ENCODE measurements at places on chromosomes 3 and 15.
A peak's percentile ranks its signal among the peaks of the same experiment; 100 is the strongest.

DNA sequence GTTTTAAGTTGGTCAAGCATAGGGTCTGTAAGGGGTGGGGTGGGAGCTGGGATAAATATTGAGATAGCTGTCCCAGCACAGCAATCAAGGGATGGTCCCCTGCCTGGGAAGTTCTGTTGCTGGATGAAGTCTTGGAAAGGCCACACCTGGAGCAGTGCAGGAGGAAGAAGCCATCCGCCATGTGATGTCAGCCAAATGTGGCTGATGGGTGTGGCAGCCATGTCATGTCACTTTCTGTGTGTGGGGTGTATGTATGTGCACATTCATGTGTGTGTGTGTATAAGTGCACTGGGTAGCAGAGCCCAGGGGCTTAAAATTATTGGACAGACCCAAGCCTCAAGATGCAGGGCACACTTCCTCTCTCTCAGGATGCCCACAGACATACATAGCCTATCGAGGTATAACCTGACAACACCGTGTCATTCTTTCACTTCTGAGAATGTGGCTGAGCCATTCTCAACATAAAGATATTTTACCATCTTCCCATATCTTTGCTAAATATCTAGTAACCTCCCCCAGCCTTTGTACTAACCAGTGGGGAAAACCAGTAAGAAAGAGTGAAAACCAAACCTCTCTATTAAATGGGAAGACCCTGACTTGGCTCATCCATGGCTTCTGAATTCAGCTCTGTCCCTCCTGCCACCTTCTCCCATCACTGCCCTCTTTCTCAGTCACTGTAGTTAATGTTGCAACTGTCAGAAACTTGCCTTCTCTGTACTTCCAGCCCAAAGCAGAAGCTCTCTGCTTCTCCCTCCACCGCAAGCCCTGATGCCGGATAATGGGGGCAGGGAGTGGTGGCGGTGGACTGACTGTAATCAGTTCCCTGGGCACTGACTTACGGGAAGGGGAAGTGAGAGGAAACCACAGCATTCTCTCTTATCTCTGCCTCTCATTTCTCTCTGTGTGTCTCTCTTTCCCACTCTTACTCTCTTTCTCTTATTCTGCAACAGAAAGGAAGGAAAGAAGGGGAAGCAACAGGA, 11.2 kb downstream of the TNFSF10 start:
- peak; percentile 58 for DNase-seq

GRCh38 chr3:185934767-185935464, 2.9 kb downstream of the TRA2B start:
- no peak for DNase-seq

- no peak for DNase-seq
These were observed 570.5 kb upstream of the CFAP20DC start for GRCh38 chr3:59620325-59620724.

DNA sequence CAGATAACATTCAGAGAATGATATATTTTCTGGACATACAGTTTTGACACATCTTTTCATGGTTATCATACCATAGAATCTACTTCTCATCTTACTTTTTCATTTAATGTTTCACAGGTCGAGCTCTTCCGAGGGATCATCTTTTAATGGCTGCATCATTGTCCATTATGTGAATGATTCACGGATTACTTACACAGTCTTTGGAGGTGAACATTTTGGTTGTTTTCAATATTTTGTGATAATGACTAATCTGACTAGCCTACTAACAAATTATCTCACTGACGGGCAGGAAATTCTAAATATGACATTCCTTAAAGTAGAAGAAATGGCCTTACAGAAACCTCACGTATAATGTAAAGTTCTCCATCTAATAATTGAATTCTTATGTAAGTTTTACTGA, 209.1 kb upstream of the STRIT1 start:
- DNase-seq: no peak

DNA sequence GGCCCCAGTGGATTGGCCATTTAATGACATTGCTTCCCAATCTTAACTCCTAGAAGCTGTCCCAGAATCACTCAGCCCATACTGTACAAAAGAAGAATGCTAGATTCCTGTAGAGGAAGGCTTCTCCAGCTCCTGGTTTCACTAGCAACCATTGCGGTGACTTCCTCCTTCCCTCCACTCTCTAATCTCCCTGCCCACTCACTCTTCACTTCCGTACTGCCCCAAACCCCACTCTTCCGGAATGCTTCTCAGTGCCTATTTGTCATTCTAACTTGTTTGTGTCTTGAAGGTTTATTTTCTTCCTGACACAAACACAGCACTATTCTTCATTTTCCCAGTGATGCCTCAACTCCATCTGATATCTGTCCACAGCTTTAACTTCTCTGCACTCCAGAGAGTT, 97.1 kb upstream of the SPATA16 start:
- DNase-seq: no peak

GRCh38 chr3:132953683-132954082, 84.5 kb upstream of the TMEM108 start:
- no peak for DNase-seq

DNA sequence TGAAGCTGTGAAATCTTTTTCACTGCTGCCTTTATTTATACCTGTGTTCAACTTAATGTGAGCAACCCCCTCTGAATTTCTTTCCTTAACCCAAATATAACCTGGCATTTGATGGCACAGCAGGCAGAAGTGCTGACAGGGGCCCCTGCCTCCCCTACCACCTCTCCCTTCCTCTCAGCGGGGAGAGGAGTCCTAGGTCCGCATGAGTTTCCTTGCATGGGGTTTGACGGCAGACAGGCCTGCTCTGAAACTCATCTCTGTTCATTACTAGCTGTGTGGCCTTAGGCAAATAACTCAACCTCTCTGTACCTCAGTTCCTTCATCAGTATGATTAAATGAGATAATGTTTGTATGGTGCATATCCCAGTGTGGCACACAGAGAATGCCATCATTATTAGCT, 79.7 kb downstream of the SEC22A start:
- no peak for DNase-seq

DNA sequence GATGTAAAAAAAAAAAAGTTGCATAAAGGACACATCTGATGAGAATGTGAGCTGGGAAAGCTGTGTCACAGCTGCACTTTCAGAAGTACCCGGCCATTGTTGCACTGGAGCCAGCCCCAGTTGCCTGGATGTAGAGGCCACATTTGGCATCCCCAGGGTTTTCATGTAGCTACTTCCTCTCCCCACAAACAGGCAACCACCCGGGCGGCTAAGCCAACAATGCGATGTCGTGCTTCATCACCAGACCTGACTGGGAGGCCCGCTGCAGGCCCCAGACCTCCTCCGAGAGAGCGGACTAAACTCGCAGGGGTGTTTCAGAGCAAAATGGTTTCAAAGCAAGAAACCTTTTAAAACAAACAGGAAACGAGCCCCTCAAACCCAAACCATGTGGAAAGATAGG, 142.3 kb downstream of the TMCO5A start:
- DNase-seq: no peak

DNA sequence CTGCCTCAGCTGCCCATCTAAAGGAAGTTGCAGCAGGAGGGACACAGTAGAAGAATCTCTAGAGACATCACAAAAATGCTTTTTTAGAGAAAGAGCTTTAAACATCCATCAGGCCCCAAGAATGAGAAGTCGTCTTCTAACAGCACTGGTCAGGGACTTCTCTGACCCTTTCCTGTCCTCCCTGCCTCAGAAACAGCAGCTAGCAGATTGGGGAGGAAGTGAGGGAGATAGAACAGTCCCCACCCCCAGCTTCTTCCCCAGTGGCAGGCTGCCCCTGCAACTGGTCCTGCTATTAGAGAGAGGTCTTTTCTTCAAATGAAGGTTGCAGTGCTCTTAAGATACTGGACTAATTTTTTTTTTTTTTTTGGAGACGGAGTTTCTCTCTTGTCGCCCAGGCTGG, 55.1 kb downstream of the PDE8A start:
- no peak for DNase-seq

DNA sequence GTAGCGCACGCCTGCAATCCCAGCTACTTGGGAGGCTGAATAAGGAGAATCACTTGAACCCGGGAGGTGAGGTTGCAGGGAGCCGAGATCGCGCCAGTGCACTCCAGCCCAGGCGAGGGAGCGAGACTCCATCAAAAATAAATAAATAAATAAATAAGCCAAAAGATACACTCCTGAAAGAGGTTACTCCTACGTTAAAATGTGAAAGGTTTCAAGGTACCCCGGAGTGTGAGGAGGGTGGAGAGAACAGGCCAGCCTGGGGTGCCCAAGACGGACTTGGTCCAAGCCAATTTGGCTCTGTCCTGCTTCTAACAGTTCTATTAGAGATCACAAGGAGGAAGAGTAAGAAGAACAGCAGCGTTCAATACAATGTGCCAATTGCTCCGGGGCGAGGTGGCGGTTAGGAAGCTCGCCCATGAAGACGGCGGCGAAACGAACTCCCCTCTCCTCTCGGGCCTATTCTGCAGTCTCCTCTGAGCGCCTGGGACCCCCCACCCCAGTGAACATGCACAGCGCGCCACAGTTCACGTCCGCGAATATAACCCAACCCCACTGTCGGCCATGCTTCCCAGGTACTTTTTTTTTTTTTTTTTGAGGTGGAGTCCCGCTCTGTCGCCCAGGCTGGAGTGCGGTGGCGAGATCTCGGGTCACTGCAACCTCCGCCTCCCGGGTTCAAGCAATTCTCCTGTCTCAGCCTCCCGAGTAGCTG, 942 bp downstream of the ELP6 start:
- DNase-seq: no peak

- no peak for DNase-seq
These were observed 24.2 kb upstream of the NEO1 start for GRCh38 chr15:73028031-73028430.

Data from activated CD4-positive, alpha-beta T cell treated with anti-CD3 and anti-CD28 coated beads for 24 hours (primary cell).